ENCODE measurements at places on chromosomes 1 and 21. TPM values are rescaled to one million over a fixed set of nuclear protein-coding genes. Genes with fewer than 3 reads are reported as not detected.
A peak's percentile ranks its signal among the peaks of the same experiment; 100 is the strongest.

The OVAAL gene
- 2.3 TPM for total RNA-seq

- no peaks in the 10 kb centered on the region for H3K4me1 ChIP-seq
- no peak overlapping the region for H3K4me3 ChIP-seq
- H3K27me3 ChIP-seq, result no peaks in the 10 kb centered on the region
- DNase-seq, result no peak
These were observed 40.7 kb downstream of the RPS6KA1 start for GRCh38 chr1:26570287-26570686.

GRCh38 chr21:31172328-31172727, 134.1 kb upstream of the KRTAP19-8 start:
- H3K27ac ChIP-seq, result no peak overlapping the region
- H3K27me3 ChIP-seq, result no peaks in the 10 kb centered on the region
- H3K4me3 ChIP-seq, result no peak overlapping the region
- peaks cover 15% of the 10 kb centered on the region for H3K4me1 ChIP-seq
- no peak for DNase-seq

DNA sequence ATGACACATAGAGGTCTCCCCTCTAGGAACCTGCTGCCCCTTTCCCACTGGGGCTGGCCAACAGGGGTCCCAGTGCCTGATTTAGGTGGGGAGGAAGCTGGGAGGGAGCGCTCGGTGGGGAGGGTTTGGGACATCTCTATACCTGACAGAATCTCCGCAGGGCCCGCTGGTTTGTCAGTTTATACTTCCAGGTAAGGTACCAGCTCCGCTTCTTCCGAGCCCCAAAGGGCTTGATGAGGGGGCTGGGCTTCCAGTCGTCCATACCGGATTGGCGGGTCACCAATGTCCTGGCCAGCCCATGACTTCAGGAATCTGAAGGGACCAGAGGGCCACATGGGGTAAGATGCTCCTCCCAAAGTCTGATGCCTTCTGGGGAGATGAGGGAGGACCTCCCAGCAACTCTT, 672 bp downstream of the POMGNT1 start:
- H3K36me3 ChIP-seq, result peaks cover 38% of the 10 kb centered on the region
- H3K27me3 ChIP-seq, result no peaks in the 10 kb centered on the region
- peak overlapping the region; percentile 85 for H3K27ac ChIP-seq
- no peak for DNase-seq
- H3K4me3 ChIP-seq, result peak overlapping the region; percentile 95
- H3K4me1 ChIP-seq, result peaks cover 37% of the 10 kb centered on the region

- H3K27me3 ChIP-seq, result no peaks in the 10 kb centered on the region
- peak; percentile 40 for DNase-seq
- no peaks in the 10 kb centered on the region for H3K36me3 ChIP-seq
- peak overlapping the region; percentile 71 for H3K27ac ChIP-seq
These were observed 22.8 kb upstream of the KCNC4 start for GRCh38 chr1:110187139-110187890.
